ENCODE measurements at places on chromosomes 4 and X.

DNA sequence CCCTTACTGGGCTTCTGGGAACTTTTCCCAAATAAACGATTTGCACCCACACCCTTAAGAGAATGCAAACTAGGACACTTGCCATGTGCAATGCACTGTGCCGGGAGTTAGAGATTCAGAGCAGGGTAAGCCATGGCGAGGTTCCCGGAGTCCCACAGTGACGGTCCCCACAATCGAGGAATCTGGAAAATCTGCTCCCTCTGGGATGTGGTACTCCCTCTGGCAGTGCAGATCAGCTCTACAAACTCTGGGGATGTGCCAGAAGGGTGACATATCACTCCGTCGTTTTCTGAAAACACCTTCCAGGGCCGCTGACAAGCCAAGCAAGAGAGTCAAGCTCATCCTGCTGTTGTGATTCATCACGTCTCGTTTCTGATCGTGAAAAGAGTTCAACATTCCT, 537.5 kb downstream of the BCOR start:
- no peak for DNase-seq

- DNase-seq: no peak
Observed at GRCh38 chr4:133151341-133151690, 2.2 kb downstream of the PCDH10 start.

DNA sequence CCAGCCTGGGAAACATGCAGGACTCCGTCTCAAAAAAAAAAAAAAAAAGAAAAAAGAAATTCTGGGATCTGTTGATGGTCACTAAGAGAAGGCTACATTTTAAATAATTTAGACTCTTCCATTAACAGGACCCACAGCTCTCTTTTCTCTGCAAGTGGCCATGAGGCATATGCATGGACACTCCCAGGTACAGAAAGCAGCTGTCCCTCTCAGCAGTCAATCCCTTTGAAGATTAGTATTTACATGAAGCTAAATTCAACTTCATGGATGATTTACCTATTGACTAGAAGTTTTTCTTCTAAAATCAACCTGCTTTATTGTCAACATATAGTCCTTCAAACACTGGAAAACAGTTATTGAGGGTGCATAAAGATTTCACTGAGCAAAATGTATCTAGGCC, 139.9 kb downstream of the CPEB2 start:
- no peak for DNase-seq

- DNase-seq: no peak
Observed at GRCh38 chr4:18241727-18242126, 220.2 kb upstream of the LCORL start.

DNA sequence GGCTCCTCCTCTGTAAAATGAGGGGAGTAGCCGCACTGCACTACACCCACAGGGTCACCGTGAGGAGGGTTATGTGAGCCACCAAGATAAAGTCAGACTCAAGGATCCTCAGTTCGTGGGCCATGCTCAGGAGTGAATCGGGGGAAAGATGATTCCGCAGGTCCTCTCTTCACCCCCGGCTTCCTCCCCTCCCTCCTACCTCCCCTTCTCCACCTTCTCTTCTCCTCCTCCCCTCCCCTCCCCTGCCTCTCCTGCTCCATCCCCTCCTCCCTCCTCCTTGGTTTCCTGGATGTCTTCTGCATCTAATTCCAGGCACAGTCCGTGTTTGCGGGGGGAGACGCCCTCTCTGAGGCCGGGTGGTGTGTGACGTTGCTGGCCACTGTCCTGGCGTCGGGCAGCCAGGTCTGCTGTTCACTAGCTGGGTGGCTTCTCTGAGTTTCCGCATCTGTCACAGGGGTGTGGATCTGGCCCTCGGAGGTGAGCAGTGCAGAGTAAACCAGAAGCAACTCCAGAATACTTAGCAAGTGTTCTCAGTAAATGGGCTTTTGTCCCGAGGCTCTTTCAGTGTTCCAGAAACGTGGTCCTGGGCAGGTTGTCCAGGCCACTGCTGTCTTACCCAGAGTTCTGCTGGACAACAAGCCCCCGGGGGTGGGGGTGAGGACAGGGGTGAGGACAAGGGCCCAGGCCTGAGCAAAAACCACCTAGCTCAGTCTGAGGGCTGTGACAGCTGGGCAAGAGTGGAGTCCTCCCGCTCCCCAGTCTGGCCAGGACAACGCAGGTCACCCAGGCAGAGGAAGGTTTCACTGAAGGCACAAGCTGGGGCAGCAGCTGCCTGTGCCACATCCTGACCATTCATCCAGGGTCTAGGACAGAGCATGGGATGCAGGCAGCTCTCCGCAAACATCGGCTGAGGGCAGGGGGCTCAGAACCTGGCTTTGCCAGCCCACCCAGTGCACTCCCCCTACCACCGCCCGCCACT, 92.4 kb downstream of the PPP2R2C start:
- DNase-seq: no peak

GRCh38 chr4:5933116-5933515, 40.2 kb upstream of the CRMP1 start:
- DNase-seq: peak; percentile 33

DNA sequence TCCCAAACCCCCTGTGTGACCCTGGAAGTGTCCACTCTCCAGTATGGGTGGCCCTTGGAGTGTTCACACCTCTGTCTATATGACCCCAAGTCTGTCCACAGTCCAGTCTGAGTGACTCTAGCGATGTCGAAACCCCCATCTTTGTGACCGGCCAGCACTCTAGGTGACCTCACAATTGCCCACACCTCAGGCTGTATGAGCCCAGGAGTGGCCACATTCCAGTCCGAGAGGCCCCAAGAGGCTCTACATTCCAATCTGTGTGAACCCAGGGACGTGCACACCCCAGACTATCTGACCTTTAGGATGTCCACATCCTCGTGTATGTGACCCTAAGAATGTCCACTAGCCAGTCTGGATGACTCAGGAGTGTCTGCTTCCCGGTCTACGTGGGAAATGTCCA, 7.3 kb upstream of the GLOD5 start:
- no peak for DNase-seq

DNA sequence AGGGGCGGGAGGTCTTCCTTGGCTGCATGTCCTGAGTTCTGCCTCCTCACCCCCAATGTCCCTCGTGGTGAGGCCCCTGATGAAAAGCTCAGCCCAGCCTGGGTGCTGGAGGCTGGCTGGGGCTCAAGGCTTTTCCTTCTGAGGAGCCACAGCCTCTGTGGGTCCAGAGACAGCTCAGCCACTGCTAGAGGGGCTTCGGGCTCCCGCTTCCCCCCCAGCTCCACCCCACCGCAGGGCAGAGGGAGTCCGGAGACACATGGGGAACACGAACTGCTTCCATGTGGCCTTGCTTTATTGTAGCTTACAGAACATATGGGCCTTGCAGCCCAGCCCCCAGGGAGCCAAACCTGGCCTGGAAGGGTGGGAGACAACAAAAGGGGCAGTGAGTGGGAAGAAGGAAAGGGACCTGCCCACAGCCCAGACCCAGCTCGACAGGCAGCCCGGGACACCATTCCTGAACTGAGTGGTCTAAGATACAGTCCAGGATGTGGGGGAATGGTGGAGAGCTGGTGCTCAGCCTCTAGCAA, 89.9 kb upstream of the NKX1-1 start:
- DNase-seq: no peak

DNA sequence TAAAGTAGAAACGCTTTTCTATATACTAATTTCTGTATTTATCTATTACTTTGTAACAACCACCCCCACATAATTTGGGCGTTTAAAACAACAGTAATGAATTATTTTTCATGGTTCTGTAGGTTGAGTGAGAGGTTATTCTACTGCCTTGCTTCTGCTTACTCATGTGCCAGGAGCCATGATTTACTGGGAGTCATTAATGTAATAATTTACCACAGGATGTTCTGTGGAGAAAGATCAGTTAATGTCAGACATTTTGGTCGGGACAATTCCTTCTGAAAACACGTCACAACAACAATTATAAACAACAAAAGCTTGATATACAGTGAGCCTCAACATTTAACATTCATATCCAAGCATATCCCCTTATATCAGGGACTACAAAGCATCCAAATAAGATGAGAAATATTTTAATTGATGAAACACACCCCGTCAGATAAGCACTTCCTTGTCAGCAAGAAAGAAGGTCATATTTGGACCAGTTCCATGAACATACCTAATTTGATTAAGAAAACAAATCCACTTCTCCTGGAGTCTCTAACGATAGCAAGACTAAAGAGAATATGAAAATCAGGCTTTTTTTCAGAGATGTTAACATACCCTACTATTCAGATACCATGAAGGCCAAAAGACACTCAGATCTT, 238.5 kb downstream of the PRDM5 start:
- DNase-seq: no peak

DNA sequence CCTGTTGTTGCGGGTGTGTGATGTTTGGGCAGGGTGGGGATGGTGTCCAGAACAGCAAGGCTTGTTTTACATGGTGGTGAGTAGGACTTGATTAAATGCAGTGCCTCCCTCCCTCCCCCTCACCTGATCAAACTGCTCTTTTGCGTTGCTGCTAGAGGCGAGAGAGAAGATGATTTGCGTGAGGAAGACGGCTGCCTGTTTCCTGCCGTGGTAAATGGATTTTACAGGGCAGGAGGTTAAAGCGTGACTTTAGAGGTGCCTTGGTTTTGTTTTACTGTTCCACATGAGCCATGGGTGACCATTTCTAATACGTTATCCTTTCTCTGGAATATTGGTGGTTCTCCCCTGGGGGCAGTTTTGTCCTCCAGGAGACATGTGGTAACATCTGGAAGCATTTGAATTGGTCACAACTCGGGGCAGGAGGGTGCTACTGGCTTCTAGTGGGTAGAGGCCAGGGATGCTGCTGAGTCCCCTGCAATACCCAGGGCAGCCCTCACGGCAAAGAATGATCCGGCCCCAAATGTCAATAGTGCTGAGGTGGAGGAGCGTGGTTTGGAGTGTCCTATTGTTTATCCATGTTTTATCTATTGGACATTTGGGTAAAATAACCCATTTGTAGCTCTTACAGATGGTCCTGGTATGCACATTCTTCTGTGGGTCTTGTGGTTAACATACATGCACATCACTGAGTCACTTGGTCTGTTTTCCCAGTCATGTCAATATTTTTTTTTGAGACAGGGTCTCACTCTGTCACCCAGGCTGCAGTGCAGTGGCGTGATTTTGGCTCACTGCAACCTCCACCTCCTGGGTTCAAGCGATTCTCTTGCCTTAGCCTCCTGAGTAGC, 73.7 kb downstream of the SHROOM2 start:
- no peak for DNase-seq

GRCh38 chr4:137131201-137131600, 401.1 kb downstream of the PCDH18 start:
- no peak for DNase-seq

DNA sequence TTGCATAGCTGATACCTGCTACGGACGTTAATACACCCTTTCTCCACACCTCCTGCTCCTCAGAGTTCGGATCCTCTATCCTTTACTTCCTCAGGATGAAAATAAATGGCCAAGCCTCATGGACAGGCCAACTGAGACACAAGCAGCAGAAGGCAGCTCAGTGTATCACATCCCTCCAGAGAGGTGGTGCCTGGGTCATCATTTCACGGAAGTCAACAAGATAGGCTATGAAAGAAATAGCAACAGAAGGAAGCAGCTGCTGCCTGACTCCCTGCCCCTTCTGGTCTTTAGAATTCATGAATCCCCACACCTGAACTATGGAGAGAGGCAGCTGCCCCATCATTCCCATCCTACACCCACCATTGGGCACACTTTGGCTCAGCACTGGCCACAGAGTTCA, 267.1 kb upstream of the ETNPPL start:
- DNase-seq: no peak

DNA sequence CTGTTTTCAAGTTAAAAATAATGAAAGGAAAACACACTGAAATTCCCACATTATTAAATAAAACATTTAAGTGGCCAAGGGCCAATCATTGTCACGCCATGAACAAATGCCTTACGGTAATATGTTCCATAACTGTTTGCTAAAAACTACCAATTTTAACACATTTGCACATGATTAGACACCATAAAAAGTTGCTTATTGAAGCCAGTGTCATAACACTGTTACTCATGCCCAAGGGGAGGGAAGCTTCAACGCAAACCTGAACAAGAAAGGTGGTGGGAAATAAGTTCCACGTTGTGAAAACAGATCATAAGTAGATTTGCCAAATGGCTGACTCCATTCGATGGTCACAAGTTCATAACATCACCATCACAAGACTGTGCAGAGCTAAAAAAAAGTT, 739.3 kb upstream of the FAM241A start:
- DNase-seq: no peak

DNA sequence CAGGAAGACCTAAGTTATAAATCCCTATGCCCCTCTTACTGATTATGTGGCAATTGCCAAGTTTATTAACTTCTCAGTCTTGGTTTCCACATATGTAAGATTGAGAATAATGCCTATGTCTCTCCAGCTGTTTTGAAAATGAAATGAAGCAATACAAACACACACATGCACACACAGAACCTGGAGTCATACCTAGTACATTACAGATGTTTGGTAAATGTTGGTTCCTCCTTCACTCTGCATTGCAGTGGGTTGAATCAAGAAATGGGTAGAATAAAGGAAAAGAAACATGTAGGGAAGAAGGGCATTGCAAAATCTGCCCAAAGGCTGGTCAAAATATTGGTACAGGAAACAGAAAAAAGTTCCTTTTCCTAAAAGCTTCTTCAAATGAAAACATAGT, 309.9 kb upstream of the EMCN start:
- no peak for DNase-seq

DNA sequence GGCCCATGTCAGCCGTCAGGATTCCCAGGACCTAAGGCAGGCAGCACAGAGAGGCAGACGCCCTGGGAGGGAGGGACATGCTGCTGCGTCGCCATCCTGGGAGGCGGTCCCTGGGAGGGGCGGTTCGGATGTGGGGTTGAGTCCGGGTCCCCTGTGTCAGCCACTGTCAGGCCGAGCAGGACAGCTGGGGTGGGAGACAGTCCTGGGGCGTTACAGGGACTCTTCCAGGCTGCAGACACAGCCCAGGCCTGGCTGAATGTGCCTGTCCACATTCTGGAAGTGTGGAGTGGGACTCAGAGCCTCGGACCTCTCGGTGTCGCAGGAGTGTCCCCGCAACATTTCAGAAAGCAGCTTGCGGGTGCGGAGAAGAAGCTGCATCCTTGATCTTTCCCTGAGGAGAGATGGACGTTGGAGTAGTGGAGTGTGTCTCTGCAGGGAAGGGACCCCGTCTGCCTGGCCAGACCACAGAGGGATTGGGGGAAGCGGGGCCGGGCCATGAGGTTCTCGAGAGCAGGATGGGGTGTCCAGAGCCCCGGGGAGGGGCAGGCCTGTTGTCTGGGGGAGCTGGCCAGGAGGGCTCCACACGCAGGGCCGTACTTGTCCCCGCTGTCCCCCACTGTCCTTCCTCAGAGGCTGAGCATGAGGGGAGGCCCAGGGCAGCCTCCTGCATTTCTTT, 6.1 kb downstream of the AKAP17A start:
- DNase-seq: no peak

GRCh38 chrX:33195698-33196097, 15.7 kb downstream of the DMD start:
- no peak for DNase-seq

Data from NCI-H446 treated with DMSO at 0.1 percent for 48 hours (cell line).